GM19239 (cell line): ENCODE measurements at places on chromosomes 11 and 22.

GRCh38 chr22:42468841-42469240, 36.6 kb upstream of the NFAM1 start:
- DNase-seq = no peak

- DNase-seq = no peak
Observed at GRCh38 chr11:97990162-97990920, 1030.4 kb upstream of the CNTN5 start.

- DNase-seq = no peak
Observed at GRCh38 chr11:8086571-8086970, 5.6 kb downstream of the TUB start.

- no peak for DNase-seq
Observed at GRCh38 chr11:127075758-127076157, 75.2 kb upstream of the KIRREL3 start.

DNA sequence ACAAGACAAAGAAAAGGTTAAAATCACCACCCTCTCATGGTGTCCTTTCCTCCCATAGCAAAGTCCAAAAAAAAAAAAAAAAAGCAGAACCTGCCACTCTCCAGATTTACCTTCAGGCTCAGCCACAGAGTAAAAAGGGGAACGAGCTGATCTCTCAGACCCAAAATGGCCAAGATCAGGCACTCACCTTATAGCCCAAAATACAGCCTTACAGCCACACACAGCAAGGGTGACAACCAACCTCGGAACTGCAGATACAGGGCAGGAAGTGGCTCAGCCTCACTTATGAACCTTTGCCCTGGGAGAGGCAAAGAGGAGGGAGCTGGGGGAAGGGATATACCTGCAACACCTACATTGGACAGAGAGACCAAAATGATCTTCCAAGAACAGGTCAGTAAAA, 4.5 kb downstream of the FHIP1B start:
- no peak for DNase-seq

- no peak for DNase-seq
Observed at GRCh38 chr11:76244316-76244851, 38.1 kb upstream of the WNT11 start.

DNA sequence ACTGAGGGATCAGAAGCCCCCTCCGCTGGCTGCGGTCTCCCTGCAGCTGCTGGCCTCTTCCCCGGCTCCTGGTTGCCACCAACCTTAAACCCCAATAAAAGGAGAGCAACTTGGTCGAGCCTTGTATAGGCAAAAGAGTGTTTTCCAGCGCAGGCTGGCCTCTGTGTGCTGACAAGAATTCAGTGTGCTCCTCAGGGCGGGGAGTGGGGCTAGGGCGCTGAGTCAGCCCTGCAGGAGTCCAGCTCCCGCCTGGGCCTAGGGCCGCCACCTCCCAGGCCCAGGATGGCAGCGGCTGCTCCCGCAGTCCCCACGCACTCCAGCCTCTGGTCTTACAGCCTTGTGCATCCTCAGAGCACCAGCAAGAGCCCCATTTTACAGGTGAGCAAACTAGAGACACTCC, at the start of gene SHISAL1:
TSS of gene SHISAL1 (minus strand) at position 186 of the 400 bp plus-strand sequence. CDS start 12,006 bp downstream, outside the sequence.
- no peak for DNase-seq

DNA sequence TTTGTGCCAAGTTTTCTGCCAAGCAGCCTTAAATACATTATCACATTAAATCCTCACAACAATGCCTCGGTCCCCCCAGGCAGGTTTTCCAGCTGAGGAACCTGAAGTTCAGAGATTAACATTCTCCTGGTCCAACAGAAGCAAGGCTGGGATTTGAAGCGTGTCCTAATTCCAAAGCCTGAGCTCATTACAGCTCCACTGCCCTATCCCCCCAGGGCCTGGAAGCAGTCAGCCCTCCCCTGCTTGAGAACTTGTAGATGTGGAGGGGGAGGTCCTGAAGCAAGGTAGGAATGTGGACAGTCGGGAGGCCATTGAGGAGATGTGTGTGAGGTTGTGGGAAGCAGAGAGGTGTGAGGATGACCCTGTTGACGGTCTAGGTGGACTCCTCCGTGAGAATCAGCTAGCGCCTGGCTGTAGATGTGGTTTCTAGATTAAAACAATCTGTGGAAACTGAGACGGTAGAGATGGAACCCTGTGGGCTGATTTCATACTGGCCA, 8.1 kb downstream of the GRAMD1B start:
- no peak for DNase-seq

DNA sequence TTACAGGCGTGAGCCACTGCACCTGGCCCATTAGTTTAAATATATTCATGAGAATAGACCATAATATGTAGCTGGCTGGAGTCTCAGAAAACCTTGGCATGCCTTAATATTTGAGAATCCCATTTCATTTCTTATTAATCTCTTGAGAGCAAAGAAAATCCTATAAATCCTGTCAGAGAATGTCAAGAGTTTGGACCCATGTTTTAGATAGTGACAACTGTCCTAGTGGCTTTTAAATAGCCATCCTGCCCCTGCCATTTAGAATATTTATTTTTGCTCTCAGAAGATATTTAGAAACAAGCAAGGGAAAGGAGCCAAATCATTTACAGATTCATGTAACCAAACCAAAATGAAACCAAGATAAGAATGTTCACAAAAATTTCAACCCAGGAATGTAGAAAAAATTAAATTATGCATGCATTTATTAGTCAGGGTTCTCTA, 107.2 kb downstream of the SWAP70 start:
- DNase-seq = no peak

- DNase-seq = no peak
Observed at GRCh38 chr11:112878033-112878601, 83.1 kb upstream of the NCAM1 start.

DNA sequence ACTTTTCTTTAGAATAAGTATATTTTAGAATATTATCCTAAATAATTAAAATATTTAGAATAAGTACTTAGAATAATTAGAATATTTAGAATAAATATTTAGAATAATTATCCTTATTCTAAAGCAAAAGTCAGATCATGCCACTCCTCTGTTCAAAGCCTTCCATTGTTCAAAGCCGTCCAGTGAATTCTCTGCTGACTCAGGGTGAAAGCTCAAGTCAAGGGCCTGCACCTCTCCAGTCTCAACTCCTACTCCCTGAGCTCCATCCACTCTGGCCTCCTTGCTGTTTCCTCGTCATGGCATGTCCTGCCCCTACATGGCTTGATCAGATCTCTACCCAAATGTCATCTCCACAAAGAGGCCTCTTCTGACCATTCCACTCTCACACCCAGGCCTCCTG, 30.0 kb downstream of the PLEKHA7 start:
- DNase-seq = no peak

DNA sequence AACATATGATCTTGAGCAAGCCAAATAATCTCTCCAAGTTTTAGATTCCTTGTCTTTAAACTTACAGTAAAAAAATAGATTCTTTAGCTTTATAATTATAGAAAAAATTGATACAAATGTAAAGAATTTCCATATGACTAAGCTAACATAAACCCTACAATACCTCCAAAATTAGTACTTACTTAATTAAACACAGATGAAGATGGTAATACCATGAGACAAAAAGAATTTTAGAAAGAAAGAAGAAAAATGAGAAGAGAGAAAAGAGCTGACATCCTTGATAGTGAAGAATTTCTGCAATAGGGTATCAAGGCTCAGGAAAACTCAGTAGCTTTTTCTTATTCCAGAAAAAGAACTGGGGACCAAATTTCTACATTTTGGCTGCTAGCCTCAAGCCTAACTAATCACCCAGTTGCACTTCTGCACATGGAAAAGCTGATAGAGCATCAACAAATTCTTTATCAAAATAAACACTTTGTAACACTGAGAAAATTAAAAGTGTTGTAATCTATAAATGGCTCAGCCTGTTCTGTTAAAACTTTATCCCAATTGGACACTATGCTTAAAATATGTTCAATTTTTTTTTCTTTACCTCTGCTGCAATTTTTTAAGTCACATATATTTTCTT, 24.7 kb upstream of the SOX6 start:
- no peak for DNase-seq

DNA sequence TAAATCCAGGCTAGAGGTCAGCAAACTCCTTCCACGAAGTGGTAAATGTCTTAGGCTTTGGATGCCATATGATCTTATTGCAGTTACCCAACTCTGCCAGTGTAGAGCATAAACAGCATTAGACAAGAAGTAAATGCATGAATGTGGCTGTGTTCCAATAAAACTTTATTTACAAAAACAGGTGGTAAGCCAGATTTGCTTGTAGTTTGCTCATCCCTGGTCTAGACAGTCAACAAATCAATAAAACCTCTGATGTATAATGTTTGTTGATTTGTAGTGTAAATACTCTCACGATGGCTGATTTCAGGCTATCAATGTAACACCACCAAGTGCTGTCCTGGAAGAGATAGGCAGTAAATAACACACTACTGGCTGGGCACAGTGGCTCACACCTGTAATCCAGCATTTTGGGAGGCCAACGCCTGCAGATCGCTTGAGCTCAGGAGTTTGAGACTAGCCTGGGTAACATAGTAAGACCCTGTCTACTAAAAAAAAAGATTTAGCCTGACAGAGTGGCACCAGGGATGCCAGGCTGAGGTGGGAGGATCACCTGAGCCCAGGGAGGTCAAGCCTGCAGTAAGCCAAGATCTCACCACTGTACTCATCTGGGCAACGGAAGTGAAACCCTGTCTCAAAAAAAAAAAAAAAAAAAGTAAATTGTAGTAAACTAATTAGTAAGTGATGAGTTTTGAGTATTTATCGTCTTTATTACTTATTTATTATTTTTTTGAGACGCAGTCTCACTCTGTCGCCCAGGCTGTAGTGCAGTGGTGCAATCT, 6.9 kb upstream of the CATSPER1 start:
- no peak for DNase-seq

DNA sequence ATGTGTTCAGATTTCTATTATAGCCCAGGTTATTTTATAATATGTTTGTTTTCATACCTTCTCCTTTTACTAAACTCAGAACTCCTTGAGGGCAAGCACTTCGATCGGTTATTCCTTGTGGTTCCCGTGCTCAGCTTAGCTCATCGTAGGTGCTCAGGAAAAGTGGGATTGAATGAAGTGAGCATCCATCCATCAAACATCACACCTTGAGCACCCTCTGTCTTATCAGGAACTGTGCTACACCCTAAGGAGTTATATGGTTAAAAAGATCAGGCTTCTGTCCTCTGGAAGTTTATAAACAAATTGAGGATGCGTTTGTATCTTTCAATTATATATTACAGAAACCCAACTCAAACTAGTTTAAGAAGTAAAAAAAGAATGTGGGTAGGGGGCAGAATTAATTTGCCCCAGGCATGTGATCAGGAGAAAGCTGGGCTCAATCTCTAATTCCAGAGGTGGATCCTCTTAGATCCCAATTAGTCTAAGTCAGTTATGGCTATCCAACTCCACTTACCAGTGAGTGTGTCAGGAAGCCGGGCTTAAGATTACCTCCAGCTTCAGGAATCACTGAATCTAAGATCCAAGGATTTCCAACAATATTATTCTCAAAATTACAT, 59.9 kb upstream of the RRAS2 start:
- no peak for DNase-seq
